Activated CD4-positive, alpha-beta T cell treated with anti-CD3 and anti-CD28 coated beads, Interleukin-2, amount 10 ng/mL, durations not matched to agents 24 days and 14 days (primary cell): ENCODE measurements at places on chromosomes 4 and X. TPM values are rescaled to one million over a fixed set of nuclear protein-coding genes. Genes with fewer than 3 reads are reported as not detected.

GRCh38 chr4:105474099-105474518 lies 247 bp upstream of the PPA2 start:
- peak; percentile 95 for DNase-seq

- no peak for DNase-seq
These were observed 245.2 kb downstream of the SPATA18 start for GRCh38 chr4:52296341-52296740.

GRCh38 chrX:149825424-149825823 lies 43.7 kb downstream of the MAGEA9 start:
- peak; percentile 81 for DNase-seq

GRCh38 chrX:1883772-1884171 lies 268.9 kb downstream of the ASMT start:
- DNase-seq: no peak

DNA sequence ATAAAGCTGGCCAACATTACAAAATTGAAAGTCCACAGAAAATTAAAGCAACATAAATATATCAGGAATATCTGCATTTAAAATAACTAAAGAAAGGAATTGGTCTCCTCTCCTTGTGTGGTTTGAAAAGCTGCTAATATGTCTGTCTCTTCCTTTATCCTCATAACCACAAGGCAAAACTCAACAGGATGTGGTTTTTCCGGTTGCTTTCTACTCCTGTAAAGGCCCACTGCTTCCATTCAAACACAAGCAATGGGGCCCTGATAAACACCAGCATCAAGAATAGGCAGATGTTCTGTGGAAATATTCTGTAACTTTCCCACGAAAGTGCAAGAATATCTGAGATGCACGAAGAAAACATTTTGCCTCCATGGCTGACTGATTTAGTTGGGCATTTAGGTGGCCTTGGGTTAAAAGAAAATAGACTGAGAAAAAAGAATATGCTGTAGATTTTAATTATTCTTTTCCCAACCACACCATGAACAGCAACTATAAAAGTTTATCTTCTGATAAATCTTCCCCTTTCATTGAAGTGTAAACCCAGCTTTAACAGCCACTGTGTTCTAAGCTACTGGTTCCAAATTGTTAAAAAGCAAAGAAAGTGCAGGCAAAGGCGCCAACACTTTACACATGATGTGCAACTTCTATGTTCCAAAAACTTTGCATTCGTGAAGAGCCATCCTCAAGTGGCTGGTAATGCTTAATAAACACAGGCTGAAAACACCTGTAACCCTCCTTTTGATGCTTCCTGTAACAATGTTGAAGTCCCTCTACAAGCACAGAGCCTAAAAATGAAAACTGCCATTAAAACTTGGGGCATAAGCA lies 50.5 kb upstream of the NDST3 start:
- no peak for DNase-seq

- DNase-seq: no peak
These were observed 80.9 kb downstream of the FNIP2 start for GRCh38 chr4:158849681-158850080.

- no peak for DNase-seq
These were observed 499.5 kb downstream of the STIM2 start for GRCh38 chr4:27360131-27360530.

DNA sequence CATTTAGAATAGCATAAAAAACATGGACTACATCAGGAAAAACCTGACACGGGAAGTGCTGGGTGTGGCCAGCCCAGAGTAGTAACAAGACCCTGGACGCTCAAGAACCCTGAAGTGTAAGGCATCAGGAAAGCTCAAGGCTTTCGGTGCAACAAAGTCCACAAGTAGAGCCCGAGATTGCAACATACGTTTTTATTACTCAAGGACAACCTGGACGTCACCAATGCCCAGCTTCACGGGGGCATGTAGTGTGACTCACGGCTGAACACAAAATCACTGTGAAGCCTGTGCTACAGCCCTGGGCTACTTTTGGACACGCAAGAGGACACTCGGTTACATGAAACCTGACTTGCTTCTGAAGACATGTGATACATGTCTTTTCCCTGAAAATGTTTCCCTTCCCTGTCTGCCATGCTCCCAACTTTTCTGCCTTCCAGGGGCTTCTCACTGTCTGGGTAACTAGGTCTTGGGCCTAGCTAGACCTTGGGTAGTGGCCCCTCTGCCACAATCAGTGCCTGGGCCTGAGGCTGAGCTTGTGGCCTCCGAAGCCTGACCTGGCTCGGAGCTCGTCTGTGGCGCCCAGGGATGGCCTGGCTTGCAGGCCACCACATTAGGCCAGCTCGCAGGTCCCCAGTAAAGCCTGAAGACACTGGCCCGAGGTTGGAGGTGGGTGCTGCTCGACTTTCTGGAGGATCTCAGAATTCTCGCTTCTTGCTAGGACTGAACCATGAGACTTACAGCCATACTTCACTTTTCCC lies 9.2 kb downstream of the IRAK1 start:
- no peak for DNase-seq

DNA sequence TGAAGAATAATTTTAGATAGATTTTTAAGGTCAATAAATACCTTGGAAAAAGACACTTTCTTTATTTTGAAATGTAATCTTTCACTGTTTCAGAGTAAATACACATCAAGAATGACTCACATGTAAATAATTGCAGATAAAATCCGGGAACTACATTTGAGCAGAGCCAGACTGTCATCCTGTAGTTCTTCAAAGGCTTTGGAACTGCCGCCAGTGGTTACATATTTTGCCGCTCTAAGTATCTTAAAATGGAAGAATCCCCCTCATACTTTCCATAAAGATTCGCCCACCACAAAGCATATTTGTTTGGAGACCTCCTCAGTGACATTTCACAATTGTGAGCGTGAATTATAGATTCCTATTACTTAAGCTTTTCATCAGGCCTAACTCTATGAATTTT lies 607.8 kb upstream of the ZFP42 start:
- no peak for DNase-seq

GRCh38 chr4:1592709-1593417 lies 91.2 kb downstream of the FAM53A start:
- no peak for DNase-seq

TIMP1 gene
- total RNA-seq: 65.2 and 65.6 TPM in 2 replicates

CSAG3 gene
- 0.80 and 1.1 TPM in 2 replicates for total RNA-seq

CLNK gene
- 0.79 and 0.80 TPM in 2 replicates for total RNA-seq

CHRDL1 gene
- not detected in 2 replicates for total RNA-seq

NSG1 gene
- total RNA-seq: 0.09 and 0.44 TPM in 2 replicates

NOX1 gene
- total RNA-seq: not detected in 2 replicates
